ENCODE measurements at places on chromosomes 11 and 22.

DNA sequence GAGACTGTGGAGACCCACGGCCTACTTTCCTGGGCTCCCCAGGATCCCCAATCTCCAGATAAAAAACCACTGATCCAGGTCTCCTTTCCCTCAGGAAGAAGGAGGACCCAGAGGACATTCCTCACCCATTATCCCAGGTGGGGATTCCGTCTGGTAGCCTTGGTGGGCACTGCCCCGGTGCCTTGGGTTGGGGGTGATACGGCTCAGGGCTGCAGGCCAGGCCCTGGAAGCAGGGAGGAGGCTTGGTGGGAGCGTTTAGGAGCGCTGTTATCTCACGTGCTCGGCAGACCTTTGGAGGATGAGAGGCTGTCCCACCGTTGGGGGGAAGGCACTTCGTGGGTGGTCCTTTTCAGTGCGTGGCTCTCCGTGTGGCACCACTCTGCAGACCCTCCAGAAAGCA is 926.3 kb downstream of the BRD1 start:
- DNase-seq = no peak

GRCh38 chr11:121383716-121384115 is 68.4 kb upstream of the SORL1 start:
- DNase-seq = no peak

- DNase-seq = no peak
These were observed 37.7 kb upstream of the CCND1 start for GRCh38 chr11:69603111-69603836.

- DNase-seq = no peak
These were observed 15.1 kb downstream of the JHY start for GRCh38 chr11:122897606-122898210.

- DNase-seq = no peak
These were observed 125.2 kb downstream of the LRRC4C start for GRCh38 chr11:41334007-41334933.

- DNase-seq = no peak
These were observed 15.7 kb downstream of the CD5 start for GRCh38 chr11:61118004-61118403.

DNA sequence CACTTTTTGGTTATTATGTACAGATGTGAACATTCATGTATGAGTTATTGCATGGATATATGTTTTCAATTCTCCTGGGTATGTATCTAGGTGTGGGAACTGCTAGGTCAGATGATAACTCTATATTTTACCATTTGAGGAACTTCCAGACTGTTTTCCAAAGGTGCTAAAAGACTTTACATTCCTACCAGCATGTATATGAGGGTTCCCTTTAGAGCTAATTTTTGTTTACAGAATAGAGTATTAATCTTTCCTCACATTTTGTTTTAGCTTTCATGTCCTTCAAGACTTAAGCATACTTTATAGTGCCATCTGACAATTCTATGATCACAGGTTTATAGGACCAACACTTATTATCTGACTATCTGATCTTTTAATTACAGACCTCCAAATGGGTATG is 59.6 kb downstream of the HIRA start:
- DNase-seq = no peak

DNA sequence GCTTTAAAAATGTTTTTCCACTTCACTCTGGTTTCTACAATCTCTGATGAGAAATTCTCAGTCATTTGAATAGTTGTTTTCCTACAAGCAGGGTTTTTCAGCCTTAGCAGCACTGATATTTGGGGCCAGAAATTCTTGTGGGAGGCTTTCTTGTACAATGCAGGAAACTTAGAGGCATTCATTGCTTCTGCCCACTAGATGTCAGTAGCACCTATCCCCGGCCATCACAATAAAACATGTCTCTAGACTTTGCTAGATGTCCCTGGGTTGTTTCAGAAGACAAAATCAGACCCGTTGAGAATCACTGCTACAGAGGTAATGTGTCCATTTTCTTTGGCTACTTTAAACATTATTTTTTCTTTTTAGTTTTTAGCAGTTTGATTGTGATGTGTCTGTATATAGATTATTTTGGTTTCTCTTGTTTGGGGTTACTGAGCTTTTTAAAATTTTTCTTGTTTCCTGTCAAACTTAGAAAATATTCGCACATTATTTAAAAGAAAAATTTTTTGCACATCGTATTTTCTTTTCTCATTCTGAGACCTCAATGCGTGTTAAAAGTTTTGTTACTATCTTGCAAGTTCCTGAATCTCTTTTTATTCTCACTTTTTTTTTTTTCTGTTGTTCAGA is 60.8 kb upstream of the CCDC179 start:
- DNase-seq = no peak

DNA sequence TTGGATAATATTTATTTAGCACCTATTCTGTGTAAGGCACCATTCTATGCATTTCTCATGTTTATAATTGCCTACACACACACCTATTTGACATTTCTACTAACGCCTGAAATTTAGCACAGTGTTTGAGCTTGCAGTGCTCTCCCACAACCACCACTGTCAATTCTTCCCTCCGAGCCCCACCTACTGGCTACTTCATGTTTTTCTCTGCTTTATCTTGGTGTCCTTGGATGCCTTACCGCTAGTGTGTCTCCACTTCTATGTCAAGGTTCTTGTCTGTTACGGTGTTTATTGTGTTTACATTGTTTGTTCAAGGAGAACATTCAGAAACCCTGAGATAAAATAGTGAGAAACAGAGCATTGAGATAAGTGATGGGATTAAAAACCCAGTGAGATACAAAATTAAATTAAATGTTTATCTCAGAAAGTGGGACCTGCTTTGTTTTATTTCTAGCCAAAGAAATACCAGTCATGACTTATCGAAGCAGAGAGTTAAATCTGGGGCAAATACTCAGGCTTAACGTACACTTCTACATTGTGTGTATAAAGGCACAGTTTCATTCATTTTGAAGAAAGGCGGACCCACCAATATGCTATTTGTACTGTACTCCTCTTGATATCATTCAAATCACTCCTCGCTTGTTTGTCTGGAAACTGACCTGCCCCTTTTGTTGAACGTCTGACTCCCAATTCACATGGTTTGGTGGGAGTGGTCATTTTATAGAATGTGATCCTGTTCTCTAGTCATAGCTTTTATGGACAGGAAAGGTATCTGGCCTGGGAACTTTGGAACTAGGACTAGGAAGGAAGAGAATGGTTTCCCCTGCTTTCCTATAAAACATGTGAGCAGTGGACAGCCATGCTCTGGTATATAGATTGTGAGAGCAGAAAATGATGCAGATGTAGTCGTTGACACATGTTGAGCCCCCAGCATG is 39.2 kb upstream of the SLC36A4 start:
- DNase-seq = no peak

DNA sequence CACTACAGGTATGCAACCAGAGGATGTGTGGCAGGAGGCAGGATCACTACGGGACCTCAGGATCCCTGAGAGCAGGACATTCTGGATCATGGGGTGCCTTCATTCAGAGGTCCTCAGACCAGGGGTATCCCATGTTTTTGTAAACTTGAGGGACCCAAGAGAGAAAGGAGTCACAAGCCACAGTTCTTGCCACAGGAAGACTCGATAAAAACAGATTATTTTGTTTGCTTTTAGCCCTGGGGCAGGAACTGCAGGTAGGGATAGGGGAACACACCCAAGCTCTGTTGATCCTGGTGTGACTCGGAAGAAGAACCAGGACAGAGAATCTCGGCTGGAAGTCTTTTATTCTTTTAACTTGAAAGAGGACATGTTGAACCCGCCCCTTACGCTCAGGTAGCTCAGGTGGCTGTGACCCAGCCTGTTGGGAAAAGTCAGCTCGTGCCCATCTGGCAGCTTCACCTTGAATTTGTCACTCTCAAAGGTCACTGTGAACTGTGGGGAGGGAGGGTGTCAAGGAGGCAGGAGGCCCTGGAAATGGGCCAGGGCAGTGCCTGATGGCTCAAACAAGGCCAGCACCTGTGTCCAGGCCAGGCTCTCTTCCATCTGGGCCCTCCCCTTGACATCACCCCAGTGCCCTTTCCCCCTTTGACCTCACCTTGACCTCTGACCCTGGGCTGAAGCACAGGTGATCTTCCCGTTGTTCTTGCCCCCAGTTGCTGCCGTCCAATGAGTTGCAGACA is 9.8 kb downstream of the LGALS2 start:
- no peak for DNase-seq

DNA sequence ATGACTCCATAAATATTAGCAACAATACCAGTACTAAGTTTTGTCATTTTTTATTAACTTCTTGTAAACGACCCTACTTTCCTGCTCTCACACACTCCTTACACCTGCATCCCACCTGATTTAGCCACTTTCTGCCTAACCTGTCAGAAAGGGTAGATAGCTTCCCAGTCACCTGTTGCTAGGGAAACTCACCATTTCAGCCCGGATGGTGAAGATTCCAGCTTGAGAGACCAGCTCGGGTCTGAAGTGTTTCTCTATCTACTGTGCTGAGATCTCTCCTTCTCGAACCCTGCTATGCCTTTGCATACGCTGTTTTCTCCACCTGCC is at the start of gene PARVG:
PARVG (plus strand) TSS at position 220 of the 327 bp plus-strand sequence. CDS start 2,405 bp downstream, outside the sequence.
- peak; percentile 31 for DNase-seq

DNA sequence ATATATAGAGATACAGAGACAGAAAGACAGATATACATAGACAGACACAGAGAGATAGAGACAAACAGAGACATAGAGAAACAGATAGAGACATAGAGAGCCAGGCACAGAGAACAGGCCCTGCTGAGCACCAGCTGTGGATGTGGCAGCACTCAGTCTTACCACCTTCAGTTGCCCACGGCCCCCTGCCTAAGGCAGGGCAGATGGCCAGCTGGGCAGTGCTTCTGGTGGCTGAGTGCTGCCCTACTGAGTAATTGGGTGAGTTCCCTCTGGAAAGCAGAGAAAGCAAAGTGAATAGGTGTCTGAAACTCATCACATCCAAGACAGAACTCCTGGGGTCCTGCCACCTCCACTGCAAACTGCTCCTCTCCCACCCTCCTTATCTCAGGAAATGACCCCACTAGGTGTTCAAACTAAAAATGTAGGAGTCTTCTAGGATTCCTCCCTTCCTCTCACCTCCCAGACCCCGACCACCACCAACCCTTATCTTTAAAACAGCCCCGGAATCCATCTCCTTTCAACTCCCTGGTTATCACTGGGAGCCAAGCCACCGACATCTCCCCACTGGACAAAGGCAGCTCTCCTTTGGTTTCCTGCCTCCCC is 27.2 kb downstream of the SYN3 start:
- DNase-seq = no peak

DNA sequence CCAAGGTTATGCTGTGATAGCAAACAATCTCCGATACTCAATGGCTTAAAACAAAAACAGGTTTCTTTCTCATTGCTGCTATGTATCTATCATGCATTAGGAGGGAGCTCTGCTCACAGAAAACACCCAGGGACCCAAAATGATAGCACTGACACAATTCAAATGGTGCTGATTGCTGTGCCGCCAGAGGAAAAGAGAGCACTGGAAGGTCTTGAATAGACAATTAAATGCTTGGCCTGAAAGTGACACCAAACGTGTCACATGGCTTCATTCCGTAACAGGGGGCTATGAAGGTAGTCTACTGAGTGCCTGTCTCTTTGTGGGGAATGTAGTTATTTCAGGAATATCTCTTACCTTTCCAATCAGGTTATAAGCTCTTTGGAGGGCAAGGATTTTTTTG is 94.2 kb downstream of the FAR1 start:
- DNase-seq = no peak

DNA sequence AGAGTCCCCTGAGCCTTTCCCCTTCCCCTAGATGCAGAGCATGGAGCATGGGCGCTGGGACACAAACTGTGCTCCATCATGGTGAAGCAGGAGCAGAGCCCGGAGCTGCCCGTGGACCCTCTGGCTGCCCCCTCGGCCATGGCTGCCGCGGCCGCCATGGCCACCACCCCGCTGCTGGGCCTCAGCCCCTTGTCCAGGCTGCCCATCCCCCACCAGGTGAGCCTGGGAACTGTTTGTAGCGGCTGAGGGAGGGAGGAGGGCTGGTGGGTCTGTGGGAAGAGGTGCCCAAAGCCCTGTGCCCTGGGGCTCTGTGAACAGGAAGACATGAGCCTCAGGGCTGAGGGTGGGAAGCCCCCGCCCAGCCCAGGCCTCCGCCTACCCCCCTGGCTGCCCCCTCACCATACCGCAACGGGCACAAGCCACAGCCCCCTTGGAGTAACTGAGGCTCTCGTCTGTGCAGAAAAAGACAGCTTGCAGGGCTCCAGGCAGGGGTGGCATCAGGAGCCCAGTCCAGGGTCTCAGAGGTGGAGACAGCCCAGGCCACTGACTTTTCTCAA is 30.4 kb downstream of the CREB3L1 start:
- DNase-seq = no peak

DNA sequence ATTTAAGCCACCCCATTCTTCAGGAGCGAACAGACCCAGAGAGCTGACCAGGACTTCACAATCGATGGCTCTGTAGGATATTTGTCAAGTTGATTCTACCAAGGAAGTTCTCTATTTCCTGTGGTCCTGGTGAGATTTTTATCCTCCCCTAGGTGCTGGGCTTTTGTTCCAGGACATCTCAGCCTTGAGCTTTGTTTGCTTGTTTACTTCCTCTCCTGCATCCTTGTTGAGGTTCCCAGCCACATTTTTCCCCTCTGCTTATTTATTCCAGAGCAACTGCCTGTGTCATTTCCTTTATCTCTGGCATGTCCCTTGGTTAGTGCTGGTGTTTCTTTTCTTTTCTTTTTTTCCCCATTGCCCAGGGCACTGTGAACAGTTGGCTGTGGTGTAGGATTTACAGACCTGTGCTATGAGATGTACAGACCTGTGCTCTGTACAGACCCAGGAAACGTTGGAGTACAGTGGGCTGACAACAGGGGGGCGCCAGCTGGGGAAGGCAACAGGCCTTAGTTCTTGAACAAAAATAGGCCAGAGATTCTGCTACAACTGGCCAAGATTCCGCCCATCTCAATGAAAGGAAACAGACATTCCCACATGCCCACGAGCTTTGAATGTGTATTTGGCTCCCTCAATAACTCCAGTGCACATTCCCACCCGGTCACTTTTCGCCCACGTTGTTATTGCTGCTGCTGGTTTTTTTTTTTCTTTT is 235.9 kb upstream of the DDI1 start:
- no peak for DNase-seq

DNA sequence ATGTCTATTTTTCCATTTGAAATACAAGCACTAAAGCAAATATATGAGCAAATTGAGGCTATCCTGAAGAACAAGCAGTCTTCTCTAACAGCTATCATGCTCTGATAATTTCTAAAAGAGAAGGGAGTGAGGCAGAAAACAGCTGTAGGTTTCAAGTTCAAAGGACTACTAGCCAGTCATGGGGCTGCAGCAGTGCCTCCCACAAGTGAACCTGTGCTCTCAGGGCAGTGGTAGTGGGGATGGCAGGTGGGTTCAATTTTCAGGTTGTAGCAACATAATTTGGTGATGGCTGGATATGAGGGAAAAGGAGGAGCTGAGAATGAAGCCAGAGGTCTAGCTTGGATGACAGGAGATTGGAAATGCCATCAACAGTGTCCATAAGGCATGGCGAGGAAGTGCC is 93.5 kb upstream of the ARHGAP20 start:
- no peak for DNase-seq
